ENCODE measurements at places on chromosomes 5 and 9.

GRCh38 chr5:131150408-131150807 lies 14.6 kb downstream of the HINT1 start:
- DNase-seq, result no peak

DNA sequence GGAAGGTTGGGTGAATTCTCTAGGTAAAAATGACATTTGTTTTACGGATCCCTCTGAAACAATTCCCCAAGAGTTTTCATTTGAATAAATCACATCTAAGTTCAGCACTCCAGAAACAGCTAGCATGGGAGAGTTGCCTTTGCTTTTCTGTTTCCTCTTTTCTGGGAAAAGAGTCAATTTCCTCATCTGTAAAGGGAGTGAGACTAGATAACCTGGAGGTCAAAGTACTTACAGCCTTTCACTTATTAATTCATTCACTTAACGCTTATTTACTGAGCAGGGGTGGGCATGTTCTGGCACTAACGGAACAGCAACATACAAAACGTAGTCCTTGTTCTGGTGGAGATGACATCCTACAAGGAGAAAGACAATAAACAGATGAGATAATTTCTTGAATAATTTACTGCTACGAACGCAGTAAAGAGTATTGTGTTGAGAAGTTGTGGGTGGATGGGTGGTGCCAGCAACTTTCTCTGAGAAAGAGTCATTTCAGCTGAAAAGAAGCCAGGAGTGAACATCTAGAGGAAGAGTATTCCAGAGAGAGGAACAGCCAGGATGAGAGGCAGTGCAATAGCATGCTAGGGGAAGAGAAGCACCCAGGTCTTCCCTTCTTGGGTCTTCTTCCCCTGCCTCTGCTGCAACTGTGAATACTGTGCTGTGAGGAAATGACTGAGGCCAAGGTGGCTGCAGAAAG lies 335.6 kb downstream of the ZSWIM6 start:
- no peak for DNase-seq

- DNase-seq, result no peak
Observed at GRCh38 chr5:67188274-67189078, 8.1 kb downstream of the CD180 start.

GRCh38 chr5:135249658-135250057 lies 149.4 kb downstream of the MACROH2A1 start:
- DNase-seq, result no peak

DNA sequence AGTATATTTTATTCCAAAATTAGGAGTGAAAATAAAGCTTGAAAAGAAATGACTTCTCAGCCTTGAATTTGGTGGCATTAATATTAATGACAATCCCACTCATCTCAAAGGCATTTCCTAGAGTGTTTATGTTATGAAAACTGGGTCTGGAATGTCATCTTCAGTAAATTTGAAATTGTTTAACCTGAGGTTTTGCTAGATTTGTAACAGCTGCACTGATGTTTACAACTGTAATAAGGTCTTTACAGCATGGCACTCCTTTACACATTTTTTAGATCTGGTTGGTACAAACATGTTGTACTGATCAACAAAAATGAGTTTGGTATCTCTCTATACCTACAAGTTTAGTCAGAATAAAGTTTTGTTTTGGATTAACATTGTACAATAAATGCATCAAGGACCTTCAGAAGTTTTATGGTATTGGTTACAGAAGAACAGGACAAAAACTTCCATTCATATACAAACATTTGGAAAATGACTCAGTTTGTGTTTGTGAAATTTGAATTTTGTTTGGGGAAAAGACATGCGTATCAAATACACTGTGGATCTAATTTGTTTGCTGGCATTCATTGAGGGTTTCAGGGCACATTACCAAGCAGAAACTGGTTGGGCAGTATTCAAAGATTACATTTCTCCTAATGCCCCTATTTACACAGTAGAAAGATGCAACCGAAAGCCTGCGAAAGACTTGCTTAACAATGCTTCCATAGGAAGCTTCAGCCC lies 11.6 kb downstream of the FANCC start:
- no peak for DNase-seq

- no peak for DNase-seq
Observed at GRCh38 chr9:126275386-126276001, 51.1 kb upstream of the MVB12B start.

DNA sequence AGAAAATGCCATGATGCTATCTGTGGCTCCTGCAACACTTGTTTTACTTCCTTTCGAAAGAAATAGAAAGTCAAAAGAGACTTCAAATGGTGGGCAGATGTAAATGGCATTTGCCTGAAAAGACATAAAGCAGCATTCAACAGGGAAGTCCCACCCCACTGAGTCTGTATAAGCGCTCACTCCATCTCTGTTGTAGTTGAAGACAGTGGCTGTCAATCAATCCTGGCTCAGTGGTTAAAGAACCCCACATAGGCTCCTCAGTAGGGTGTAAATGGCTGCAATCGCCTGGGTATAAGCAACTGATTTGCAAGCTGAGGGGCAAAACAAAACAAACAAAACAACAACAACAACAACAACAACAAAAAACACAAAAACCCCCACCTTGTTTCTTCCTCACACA lies 158.7 kb downstream of the EFNA5 start:
- DNase-seq, result no peak

- no peak for DNase-seq
Observed at GRCh38 chr5:54004697-54005096, 305.7 kb downstream of the ARL15 start.

DNA sequence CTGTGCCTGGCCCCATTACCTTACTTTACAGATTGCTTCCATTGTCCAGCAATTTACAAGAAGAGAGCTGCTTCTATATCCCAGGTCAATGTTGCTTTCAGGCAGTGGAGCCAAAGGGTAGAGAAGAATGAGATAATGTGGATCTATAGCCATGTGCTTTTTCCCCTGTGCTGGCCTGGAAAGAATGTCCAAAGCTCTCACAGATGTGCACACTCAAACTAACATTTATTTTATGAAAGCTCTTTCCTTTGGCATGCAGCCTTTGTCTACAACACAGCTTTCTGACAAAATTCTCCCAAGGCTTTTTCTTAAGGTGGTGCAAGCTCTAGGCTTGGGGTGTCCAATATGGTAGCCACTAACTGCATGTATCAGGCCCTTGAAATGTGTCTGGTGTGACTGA lies 217.3 kb downstream of the LRRC70 start:
- no peak for DNase-seq

- DNase-seq, result peak; percentile 74
Observed at GRCh38 chr5:173327948-173328843, at the start of gene STC2. Gene STC2 (minus strand): TSS chr5:173328414. CDS start chr5:173328193, 221 bp downstream.

DNA sequence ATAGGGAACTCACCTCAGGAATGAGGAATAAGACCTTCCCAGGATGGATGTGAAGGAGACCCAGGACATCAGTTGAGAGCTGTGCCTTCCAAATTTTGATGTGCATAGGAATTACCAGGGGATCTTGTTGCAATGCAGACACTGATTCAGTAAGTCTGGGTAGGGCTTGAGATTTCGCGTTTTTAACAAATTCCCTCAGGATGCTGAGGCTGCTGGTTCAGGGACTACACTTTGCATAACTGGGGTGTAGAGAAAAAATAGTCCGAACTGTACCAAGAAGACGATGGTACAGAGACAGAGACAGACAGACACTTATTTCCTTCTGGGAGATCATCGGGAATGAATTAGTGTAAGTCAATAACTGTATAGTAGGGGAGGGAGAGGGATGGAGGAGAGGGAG lies 82.3 kb upstream of the FREM1 start:
- DNase-seq, result no peak

DNA sequence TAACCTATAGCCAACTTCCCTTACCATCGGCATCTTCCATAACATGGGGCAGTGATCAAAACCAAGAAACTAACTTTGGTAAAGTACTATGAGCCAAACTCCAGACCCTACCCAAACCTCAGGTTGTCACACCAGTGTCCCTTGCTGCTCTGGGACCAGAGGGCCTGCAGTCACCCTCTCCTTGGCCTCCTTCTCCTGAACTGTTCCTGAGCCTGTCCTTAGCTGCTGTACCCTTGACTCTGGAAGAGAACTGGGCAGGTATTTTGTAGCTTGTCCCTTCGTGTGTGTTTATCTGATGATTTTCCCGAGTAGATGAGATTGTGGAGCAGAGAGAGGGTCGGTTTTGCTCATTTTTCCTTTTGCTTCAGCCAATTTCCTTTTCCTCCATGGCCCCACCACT lies 240.4 kb downstream of the SYK start:
- no peak for DNase-seq

GRCh38 chr9:110111868-110112267 lies 96.1 kb downstream of the C9orf152 start:
- DNase-seq, result peak; percentile 57

DNA sequence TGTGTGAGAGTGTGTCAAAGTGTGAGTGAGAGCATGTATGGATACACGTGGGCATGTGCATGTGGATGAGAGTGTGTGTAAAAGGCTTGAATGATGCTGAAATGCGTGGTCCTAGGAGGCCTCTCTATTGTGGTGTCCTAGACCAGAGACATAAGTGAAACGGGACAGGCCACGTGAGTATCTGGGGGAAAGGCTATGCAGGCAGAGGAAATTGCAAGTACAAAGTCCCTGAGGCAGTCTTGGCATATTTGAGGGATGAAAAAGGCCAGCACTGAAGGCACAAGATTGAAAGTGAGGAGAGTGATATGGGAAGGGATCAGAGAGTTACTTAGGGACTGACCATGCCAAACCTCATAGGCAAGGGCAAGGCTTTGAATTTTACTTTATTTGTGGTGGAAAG lies 67.2 kb upstream of the CCDC152 start:
- DNase-seq, result no peak

- no peak for DNase-seq
Observed at GRCh38 chr9:132404228-132404881, 2.3 kb downstream of the TTF1 start.

- DNase-seq, result no peak
Observed at GRCh38 chr5:177494346-177495195, 2.8 kb downstream of the PDLIM7 start.

GRCh38 chr9:78236551-78236910 lies 656 bp downstream of the CEP78 start:
- no peak for DNase-seq

DNA sequence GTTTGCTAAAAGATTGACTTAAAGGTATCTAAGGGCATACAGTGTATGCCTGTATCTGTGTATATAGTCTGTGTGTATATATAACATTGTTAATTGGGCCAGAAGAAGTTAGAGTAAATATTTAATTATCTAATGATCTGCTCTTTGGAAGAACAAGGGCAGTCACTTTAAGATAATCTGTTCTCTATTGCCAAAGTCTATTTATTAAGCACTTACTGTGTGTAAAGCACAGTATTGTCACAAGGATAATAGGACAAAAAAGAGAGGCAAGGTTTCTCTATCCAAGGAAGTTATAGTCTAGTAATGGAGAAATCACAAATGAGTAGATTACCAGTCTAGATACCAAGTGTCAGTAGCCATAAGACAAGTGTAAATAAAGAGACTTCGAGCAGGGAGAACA lies 51.5 kb downstream of the SV2C start:
- no peak for DNase-seq

DNA sequence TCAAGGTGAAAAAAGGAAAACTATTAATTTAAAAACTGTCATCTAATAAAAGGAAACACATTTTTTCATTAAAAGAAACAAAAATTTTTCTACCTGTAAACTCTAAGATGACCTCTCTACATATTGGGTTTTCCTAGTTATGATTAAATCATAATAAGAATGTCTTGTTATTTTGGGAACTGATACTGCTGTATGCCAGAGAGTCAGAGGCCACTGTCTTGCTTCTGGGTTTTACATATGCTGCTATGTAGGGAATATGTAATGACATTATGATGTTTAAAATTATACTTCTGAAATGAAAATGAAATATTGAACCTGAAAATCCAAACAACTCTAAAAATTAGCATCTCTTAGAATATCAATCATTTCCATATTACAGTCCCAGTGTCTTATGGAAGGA lies 63.7 kb downstream of the FEM1C start:
- DNase-seq, result no peak

GRCh38 chr9:70567511-70567910 lies 153.1 kb upstream of the KLF9 start:
- no peak for DNase-seq

DNA sequence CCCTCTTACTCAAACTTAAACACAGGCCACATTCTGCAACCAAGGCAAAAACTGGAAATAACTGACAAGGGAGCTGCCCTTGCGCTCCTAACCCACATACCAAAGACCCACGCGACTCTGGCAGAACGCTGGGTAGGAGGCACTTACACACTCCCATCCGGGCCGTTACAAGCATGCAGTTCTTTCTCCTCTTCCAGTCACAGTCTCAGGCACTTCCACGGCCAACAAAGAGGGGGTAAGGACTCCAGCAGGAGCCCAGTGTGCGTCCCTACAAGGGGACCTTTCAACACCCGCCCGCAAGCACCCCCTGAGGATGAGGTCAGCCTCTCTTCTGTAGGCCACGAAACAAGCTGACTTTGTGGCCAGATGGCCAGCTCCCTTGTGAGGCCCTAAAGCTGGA lies 57.4 kb downstream of the SERINC5 start:
- no peak for DNase-seq

DNA sequence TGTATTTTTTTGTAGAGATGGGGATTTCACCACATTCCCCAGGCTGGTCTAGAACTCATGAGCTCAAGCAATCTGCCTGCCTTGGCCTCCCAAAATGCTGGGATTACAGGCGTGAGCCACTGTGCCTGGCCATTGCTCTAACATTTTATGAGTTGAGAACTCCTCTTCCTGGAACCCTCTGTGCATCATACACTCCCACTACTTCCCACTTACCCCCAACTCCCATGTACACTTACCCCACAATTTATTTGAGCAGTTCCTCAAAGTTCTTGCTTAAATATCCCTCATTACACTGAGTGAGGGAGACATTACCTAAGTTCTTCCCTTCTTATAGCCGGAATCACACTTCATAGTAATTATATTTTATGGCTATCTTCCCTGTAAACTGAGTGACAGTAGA lies 42.9 kb upstream of the GALNT10 start:
- DNase-seq, result no peak

GRCh38 chr5:59560553-59560952 lies 333.0 kb downstream of the PDE4D start:
- DNase-seq, result no peak

- DNase-seq, result no peak
Observed at GRCh38 chr9:103985077-103985476, 109.0 kb upstream of the SMC2 start.
